ENCODE measurements at places on chromosomes 1 and 21. TPM values are rescaled to one million over a fixed set of nuclear protein-coding genes. Genes with fewer than 3 reads are reported as not detected.

Gene CYP4A11
- polyA plus RNA-seq, result not detected

Gene ERICH3
- polyA plus RNA-seq, result 0.10 TPM

GRCh38 chr21:45792682-45793383 is 149.3 kb downstream of the PCBP3 start:
- DNase-seq, result no peak

- DNase-seq, result no peak
Measured at GRCh38 chr1:208967334-208967733, 616.2 kb upstream of the CAMK1G start.

Gene CACNA1S
- not detected for polyA plus RNA-seq

Data from B cell (primary cell).